ENCODE measurements at places on chromosomes 7 and 10. TPM values are rescaled to one million over a fixed set of nuclear protein-coding genes. Genes with fewer than 3 reads are reported as not detected.

DNA sequence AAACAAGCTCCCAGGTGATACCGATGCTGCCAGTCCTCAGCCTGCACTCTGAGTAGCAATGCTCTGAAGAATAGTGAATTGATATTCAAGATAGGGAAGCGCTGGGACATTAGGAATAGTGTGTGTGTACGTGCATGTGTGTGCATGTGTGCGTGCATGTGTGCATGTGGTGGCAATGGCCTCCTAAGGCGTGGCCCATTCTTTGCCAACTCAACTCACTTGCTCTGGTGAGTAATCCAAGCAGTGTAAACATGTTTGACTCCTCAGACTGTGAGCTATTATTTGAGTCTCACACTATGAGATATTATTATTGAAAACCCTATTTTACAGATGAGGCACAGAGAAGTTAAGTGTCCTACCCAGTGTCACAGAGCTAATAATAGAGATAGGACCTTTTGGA is 186.6 kb downstream of the RAB11FIP2 start:
- no peak for DNase-seq

CCDC172 gene
- not detected for total RNA-seq

RET gene
- 0.10 TPM for total RNA-seq

GRCh38 chr7:142439739-142440138 is 181.9 kb upstream of the PRSS58 start:
- DNase-seq = no peak

DNA sequence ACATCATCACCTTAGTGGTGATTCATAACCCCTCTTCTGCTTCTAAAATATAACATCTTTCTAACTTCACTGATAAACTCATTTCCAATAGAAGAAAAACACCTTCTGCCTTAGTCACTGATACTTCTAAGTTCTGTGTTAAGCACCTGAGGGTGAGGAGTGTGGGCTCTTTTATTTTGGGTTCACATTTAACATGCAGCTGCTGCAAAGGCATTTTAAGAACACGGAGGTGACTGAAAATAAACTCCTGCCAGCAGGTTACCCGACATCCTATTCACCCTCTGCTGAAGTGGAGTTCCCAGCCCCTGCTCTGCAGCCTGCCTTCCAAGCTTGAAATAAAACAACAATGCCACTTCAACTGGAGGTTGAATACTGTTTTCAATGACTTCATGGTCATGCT is 202.9 kb upstream of the PLXNA4 start:
- DNase-seq = no peak

- DNase-seq = no peak
Observed at GRCh38 chr7:497346-497745, 22.3 kb downstream of the PDGFA start.

GRCh38 chr7:143331179-143331801 is 15.4 kb downstream of the CLCN1 start:
- DNase-seq = no peak

GIMAP1 gene
- total RNA-seq = 19.6 TPM

GRCh38 chr7:28516390-28517172 is 104.3 kb downstream of the CREB5 start:
- DNase-seq = no peak

LIPM gene
- total RNA-seq = not detected

FAM131B gene
- total RNA-seq = 0.30 TPM

- no peak for DNase-seq
Observed at GRCh38 chr10:28721318-28721951, 44.1 kb downstream of the BAMBI start.

GRCh38 chr10:22494007-22494406 is 148.7 kb downstream of the SPAG6 start:
- no peak for DNase-seq

DNA sequence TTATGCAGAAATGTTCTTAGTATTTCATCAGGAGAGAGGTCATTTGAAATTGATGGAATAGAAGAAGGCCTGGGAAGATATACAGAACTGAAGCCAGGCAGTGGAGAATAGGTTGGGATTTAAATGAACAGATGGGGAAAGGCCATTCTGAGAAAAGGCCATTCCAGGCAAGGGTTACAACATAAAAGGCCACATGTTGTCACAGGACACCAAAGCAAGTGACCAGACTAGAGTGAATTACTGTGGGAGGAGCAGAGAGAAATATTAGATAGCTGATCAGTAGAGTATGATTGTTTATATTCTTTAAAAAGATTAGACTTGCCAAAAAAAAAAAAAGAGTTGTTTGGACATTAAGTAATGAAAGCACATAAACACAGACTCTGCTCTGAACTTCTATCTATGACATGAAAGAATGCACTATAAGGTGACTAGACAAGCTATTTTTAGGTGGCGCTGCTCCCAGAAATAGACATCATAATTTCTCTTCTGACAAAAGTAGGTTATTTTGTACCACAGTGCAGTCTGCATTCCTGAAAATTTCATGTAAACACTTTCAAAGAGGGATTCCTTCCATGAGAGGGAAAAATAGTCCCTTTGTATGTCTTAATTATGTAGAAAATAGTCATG is 55.2 kb upstream of the DKK1 start:
- DNase-seq = no peak

- DNase-seq = no peak
Observed at GRCh38 chr10:5888351-5888750, 1.3 kb downstream of the ANKRD16 start.

Measured in activated CD4-positive, alpha-beta T cell treated with anti-CD3 and anti-CD28 coated beads, Interleukin-2, amount 10 ng/mL, durations not matched to agents 7 days and 5 days (primary cell).